ENCODE measurements at places on chromosomes 1 and 21.

- DNase-seq, result no peak
These were observed 321.7 kb upstream of the USP25 start for GRCh38 chr21:15408089-15408488.

GRCh38 chr1:198320759-198321158, 164.0 kb downstream of the NEK7 start:
- DNase-seq, result no peak

DNA sequence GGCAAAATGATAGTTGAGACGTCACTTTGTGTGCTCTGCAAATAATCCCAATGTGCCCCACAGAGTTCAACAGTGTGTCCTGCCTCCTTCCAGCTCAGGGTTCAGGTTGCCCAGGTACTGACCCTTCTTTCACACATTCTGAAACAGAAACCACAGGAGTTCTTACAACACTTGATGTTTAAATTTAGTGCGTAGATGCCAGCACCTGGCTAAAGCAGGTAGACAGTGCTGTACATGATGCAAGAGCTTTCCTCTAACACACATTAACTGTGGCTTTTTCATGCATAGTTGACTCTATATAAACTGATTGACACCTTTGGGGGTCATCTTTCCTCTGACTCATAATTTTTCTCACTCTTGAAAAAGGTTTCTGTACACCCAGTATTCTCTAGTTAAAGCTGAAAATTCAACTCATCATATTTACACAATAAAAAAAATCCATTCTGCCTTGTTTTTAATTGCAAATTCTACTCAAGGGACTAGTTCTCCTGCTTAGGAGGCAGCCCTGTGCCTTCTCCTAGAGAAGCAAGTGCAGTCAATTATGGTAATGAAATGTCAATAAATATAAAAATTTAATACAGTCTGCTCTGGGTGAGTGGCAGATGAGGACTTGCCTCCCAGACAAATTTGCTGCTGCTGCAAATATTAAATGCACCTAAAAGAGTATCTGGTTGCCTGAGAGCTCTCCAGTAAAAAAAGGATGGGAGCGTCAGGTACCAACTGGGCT, 91.4 kb downstream of the NR5A2 start:
- DNase-seq, result no peak

DNA sequence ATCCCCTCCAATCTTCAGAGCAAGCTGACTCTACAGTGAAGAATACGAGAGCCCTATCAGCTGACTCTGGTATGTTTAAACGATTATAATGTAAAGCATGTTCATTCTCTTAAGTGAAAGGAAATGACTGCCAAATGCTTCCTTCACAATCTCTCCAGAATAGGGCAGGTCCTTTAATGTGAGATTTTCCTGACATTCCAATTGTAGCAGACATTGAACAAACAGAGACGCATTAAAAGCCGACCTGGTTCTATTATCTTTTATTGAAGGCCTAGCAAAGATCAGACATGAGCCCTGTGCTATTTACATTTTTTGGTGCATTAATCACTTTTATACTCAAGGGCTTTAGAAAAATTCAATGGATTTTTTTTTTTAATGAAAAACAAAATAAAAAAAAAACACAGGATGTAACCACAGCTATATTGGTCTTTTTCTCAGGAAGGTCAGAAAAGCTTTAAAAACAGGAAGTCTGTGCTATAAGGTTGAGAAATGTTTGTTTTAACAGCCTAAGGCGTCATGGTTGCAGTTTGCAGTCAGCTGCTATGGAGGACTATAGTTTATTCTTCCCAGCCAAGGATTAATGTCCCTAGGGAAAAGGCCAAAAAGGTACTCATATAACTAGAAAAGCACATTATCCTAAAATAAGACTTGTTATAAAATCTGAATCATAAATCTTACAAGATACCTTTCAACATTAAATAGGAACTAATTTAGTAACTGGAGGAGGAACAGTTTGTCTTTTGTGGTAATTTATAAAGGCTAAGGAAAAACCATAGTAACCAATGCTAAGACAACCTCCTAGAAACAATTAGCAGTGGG, 104.8 kb downstream of the RERE start:
- DNase-seq, result no peak

GRCh38 chr1:214840356-214840755, 237.4 kb downstream of the CENPF start:
- no peak for DNase-seq

- no peak for DNase-seq
These were observed 30.2 kb upstream of the NEK2 start for GRCh38 chr1:211705467-211706091.

GRCh38 chr1:6180707-6181311, 688 bp upstream of the CHD5 start:
- no peak for DNase-seq

- DNase-seq, result no peak
These were observed 26.5 kb upstream of the KCNQ4 start for GRCh38 chr1:40757084-40757483.

DNA sequence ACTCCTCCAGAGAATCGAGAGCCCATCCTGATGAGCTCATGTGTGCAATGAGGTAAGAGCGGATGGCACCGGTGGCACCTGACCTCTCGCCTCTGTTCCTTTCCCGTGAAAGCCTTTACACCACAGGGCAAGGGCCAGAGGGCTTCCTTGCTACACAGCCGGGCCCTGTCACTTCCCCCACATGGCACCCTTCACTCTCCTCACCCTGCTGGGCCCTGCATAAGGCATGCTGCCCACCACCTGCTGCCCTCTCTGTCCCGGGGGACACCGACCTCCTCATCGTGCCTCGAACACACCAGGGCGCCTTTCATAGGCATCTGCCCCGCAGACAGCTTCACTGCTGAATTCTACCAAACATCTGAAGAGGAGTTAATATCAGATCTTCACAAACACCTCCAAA, 45.1 kb upstream of the C1orf174 start:
- no peak for DNase-seq

DNA sequence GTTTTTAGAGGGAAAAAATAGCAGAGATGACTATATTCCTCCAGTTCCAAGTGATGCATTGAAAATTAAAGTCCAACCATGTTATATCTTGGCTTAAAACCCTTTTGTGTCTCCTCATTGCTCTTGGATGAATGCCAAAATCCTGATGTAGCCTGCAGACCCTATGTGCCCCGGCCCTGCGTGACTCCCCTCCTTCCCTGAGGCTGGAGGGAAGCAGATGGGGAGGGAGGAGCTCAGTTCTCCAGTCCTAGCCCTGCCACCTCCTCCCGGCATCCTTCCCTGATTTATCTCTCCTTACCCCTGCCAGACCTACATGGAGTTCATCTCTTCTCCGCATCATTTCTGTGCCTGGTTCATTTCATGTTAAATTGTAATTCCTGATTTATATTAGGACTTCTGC, 397.4 kb downstream of the PTPRU start:
- DNase-seq, result no peak

GRCh38 chr1:70438529-70438928, 27.5 kb downstream of the CTH start:
- no peak for DNase-seq

DNA sequence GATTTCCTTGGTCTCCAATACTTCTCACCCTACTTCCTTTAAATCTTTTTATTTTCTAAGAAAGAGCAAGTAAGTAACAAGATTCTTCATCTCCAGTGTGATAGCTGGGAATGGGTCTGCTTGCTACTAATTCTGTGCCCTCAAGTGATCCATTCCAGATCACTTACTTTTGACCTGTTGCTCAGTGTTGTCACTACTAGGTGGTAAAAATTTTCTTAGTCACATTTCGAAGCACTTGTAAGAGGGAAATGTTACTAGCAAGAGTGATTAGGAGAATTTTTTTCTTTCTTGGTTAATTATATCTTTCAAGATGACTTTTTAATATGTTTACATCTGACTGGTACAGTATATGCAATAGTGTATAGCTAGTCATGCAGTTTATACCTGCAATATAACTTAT, 2.2 kb downstream of the UBAP2L start:
- DNase-seq, result no peak

GRCh38 chr21:31198575-31198974, 145.5 kb downstream of the TIAM1 start:
- DNase-seq, result no peak

- no peak for DNase-seq
These were observed 136.5 kb downstream of the ZSCAN20 start for GRCh38 chr1:33608825-33609400.

Measured in activated T-helper 1 cell treated with anti-CD3 and anti-CD28 coated beads, Interleukin-2, amount 50 U/mL, for 16 hours (primary cell).